ENCODE measurements at places on chromosomes 12 and 14.

DNA sequence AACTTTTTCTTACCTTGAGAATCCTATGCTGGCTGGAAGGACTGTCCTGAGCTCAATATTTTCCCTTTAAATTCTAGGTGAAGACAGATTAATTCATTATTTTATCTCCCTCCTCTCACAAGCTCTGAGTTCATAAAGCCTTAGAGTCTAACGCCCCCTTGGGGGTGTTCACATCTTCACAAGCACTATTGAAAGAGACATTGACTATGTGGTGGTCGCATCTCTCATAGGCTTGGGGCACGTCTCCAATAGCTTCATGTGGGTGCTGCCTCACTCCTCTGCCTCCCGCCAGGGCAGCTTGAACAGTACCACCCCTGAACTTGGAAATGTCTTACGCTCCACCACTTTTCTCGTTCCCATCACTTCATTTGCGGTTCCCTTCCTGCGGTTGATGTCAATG, 106.2 kb downstream of the UNC79 start:
- DNase-seq: no peak

GRCh38 chr12:68536885-68537485, 73.7 kb upstream of the RAP1B start:
- no peak for DNase-seq

GRCh38 chr14:69354383-69355153, 43.5 kb downstream of the ERH start:
- peak; percentile 72 for DNase-seq

DNA sequence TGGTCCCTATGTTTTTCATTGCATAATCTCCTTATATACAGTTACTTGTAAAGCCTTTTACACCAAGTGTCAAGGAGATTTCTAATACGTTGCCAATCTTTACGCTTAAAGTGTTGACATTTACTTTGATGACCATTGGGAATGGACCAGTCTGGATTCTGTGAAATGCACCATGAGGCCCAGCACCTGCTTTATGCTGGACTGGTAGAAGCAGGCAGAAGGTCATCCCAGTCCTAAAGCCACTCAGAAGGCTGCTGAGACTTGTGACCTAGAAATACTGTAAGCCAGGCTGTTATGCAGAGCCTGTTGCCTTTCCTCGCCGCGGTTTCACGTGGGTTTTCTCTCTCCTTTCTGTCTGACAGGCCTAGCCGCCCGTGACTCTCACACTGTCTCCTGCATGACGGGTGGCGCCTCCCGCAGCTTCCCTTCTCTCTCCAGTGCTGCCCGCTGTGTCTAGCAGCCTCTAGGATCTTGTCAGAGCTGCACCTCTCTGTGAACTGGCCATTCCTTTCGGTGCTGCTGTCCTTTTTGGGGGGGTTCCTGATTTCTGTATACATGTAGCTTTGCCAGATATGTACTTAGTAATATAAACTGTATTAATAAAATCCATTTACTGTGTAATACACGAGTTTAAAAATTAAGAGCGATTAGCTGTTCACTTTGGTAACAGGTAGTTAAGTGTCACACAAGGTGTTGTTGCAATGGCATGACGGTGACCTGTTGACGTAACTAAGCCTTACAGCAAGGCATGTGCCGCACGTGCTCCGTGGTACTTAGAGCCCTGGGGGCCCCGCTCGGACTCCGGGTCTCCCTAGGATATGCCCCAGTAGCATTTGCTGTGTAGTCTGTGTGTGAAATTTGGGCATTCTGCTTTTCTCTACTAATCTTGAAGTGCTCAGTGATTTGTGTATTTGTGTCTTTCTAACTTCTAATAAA, 29.7 kb downstream of the XRCC3 start:
- DNase-seq: no peak

- DNase-seq: no peak
These were observed 8.4 kb upstream of the PNMA1 start for GRCh38 chr14:73722581-73722980.

DNA sequence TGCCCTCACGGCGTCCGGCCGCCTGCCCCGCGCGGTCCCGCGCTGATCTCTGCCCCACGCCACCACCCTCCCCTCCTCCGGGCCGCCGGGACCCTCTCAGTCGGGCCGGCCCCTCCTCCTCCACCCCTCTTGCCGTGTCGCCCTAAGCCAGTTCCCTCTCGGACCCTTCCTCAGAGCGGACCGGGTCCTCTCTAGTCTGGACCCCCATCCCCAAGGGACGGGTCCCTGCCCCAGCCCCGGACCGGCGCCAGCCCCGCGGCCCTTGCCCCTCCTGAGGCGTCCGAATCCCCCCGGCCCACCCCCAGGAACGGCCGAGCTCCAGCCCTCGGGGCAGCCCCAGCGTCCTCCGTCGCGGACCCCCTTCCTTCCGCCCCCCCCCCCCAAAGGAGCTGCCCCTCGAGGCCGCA, 485 bp downstream of the PPP4R4 start:
- DNase-seq: no peak

DNA sequence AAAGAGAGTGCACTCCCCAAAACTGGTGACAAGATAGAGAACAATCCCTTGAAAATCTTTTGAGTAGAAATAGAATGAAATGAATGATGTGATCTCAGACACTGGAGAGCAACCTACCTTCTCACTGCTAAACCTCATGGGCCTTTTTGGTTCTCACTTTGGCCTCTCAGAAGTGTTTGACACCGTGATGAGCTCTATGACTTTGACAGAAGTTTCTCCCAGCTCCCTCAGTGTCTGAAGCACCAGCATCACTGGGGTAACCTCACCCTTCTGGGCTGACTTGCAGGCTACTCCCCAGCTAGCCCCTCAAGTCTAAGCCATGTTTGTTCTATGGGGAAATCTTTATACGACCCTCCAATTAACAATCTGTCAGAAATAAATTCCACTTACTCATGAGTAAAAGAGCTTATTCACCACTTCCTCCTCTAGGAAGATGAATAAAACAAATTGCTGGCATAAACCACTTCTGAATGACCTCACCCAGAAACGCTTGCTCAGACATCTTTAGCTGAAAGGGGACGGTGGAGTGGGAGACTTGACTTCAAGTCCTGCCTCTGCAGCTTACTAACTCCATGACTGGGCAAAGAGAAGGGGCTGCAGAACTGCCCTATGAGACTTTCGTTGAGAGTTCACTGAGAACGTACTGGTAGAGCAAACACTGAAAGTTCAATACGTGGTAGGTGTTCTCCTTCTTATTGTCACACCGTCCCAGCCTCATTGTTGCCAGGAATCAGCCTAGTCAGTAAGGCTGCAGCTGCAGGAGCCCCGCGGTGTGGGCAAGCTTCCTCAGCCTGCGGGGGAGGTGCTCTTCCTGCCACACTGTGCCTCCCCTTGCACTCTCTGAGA, 46.5 kb downstream of the ST8SIA1 start:
- DNase-seq: no peak

DNA sequence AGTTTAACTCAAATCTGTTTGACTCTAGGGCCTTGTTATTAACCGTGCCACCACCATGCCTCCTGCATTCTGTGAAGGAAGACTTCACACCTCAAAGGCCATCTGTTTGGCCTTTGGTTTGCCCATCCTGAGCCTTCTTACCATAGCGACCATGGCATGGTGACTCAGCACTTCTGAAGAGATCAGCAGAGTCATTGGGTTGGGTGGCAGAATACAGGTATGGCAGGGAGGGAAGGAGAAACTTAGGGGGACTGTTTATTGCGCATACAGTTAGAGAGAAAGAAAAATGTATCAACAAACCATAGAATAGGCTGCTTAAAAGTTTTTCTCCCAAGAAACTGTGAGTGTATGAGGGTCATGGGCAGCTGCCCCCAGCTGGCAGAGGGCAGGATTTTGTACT, 49.2 kb downstream of the DAD1 start:
- DNase-seq: no peak
